K562 (cell line): ENCODE measurements at places on chromosomes 4 and X.

DNA sequence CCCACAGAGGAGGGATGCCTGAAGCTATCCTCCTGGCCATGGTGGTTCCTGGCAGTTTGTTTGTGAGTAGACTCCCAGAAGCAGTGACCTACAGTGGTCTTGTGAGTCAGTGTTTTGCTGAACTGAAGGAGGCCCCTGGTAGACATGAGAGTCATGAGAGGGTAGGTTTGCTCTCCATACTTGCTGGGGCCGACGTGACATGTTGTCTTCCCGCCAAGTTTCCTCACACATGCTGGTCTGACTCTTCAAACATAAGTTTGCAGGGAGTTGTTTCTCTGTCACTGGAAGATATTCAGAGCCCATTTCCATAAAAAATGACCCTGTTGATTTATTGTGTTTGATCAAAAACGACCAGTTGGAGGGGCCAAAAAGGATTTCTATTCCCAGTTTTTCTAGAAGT, 131.1 kb upstream of the SCML1 start:
- no peak for DNase-seq

DNA sequence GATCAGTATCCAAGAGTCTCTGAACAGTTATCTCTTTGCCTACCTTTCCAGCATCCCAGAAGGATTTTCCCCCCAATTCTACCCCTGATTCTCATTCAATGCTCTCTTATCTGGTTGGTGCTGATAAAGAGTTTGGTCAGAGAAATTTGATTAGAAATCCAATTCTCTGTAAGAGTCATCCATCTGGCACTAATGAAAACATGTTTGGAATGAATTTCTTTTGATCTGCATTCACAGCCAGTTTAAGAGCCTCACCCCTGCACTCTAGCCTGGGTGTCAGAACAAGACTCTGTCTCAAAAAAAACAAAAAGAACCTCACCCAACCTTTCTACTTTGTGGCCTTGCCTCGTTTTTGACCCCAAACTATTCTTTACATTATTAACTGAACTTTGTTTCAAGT, 122.1 kb downstream of the MANBA start:
- no peak for DNase-seq

GRCh38 chr4:157896726-157897125, 276.1 kb downstream of the GASK1B start:
- no peak for DNase-seq

- no peak for DNase-seq
Measured at GRCh38 chrX:65873385-65873784, 166.5 kb downstream of the VSIG4 start.

- no peak for DNase-seq
Measured at GRCh38 chr4:90824266-90825150, 697.3 kb downstream of the CCSER1 start.

GRCh38 chr4:139985401-139985800, 168.6 kb downstream of the MAML3 start:
- DNase-seq, result no peak

DNA sequence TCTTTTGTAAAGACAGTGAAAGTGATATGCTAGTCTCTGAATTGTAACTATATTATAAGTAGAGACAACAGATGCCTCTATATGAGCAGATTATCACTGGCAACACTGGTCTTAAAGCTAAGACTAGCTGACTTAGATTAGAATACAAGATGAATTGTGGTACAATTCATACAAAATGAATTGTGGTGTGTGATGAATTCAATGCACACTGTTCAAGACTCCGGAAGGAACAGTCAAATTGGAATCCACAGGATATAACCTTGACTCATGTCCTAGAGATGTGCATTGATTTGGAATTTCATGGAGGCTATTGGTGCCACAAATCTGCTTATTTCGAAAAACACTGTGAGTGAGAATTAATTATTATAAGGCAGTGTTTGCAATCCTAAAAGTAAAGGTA, 701.8 kb downstream of the PCDH7 start:
- DNase-seq, result no peak

DNA sequence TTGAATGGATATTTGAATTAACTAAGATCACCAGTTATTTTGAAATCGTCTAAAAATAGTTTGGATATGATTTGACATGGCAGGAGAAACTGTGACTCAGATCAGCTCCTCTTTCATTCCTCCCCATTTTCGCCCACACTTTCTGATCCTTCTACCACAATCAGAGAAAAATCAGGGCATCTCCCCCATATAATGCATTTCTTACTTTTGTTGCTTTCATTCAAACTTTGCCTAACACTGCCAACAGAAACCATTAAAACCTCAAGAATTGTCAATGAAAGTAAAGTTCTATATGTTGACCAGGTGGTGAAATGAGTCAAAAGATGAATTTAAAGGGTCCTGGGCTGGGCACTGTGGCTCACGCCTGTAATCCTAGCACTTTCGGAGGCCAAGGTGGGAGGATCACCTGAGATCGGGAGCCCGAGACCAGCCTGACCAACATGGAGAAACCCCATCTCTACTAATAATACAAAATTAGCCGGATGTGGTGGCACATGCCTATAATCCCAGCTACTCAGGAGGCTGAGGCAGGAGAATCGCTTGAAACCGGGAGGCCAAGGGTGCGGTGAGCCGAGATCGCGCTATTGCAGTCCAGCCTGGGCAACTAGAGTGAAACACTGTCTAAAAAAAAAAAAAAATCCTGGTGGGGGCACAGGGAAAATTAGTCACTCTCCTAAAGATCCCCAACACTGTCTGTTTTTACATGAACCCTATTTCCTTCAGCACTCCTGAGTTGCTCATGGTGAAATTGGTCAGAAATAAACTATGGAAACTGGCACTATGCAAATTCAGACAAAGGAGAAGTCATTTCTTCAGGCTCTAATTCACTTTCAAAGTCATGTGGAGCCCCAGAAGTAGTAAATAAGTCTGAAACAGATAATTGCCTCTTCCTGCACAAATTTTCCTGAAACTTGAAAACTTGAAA, 122.8 kb upstream of the NOCT start:
- no peak for DNase-seq

GRCh38 chrX:68433155-68433980, at the start of gene OPHN1:
Gene OPHN1, minus strand, starts transcription at chrX:68433495. Its CDS starts 475 bp downstream, at chrX:68433020.
- peak; percentile 57 for DNase-seq

GRCh38 chr4:186852964-186853391, 129.3 kb upstream of the FAT1 start:
- DNase-seq, result no peak

GRCh38 chr4:86482306-86483172, 111.6 kb upstream of the PTPN13 start:
- no peak for DNase-seq

GRCh38 chr4:6857009-6857882, 52.4 kb upstream of the TBC1D14 start:
- no peak for DNase-seq

DNA sequence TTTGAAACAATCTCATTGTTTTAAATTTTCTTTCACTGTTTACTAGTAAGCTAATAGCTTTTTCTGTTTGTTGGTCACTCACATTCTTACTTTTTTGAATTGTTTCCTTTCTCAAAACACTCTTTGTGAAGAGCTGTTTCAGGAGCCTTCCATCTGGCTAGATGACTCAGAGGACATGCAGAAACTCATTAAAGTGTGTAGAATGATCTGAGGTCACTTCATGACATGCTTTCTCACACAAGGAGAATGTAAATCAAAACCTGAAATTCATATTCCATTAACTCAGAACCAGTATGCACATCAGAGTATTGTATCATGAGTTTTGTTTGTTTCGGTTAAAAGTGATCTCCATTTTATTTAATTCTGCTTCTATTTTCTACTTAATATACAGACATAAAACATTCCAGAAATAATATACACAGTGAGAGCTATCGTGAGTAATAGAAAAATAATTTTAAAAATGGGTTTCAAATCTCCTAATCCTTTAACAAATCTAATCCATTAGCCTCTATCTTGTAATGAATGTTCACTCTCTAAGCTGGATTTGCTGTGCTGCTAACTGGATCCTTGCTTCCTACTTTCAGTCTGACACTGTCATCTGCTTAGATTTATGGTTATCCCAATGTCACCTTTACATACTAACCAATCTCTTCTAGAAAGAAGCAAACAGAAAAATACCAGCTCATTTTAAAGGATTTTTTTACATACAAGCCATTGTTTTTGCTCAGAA, 449.6 kb downstream of the FSTL5 start:
- DNase-seq, result no peak

DNA sequence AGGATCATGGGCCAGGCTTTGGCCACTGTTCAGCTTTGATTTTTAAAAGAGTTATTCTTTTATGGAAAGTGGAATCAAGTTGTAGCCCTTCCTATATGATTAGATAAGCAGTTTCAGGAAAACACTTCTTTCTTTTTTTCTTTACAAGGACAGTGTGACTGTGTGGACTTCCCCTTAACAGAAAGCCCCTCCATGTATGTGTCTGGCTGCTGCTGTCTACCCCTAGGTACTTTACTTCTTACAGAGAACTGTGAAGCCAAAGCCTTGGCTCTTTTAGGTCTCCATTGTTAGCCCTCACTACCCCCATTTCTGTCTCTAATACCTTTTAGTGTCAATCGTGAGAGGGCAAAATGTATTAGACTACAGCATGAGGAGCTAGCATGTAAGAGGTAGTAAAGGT, 19.1 kb downstream of the VSIG1 start:
- DNase-seq, result no peak

DNA sequence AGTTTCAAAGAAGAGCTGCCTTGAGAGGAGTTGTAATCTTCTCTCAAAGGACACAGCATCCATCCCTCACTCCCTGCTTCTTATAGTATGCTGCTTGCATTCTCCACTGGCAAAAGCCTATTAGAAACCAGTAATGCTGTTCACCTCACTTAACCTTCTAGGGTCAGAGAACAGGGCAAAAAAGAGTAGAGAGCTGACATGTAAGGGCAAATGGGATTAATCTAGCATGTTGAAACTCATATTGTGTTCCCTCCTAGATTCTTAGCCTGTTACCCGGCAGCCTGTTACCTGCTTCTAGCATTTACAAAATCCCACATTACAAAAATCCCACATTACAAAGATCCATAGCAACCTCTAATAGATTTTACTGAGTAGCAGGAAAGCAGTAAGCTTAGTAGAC, 244.7 kb downstream of the SLC7A11 start:
- no peak for DNase-seq

DNA sequence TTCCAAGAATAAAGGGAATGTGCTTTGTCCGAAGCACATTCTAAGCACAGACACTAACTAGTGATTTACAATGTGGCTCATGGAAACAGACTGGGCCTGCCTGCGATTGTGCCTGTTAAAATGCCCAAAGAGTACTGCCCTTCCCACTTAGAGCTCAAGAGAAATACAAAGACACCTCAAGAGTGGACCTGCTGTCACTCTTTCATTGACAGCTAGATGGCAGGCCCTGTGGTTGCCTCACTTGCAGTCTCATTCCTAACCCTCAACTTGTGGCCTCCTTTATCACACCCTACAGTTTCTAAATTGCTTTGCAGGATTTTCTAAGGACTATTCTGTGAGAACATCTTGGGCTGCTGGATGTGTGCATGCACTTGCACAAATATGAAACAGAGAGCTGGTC, 331.0 kb upstream of the EMCN start:
- DNase-seq, result no peak

GRCh38 chrX:28966331-28966730, 379.1 kb downstream of the IL1RAPL1 start:
- no peak for DNase-seq

GRCh38 chrX:22690116-22690515, 309.6 kb upstream of the DDX53 start:
- no peak for DNase-seq

DNA sequence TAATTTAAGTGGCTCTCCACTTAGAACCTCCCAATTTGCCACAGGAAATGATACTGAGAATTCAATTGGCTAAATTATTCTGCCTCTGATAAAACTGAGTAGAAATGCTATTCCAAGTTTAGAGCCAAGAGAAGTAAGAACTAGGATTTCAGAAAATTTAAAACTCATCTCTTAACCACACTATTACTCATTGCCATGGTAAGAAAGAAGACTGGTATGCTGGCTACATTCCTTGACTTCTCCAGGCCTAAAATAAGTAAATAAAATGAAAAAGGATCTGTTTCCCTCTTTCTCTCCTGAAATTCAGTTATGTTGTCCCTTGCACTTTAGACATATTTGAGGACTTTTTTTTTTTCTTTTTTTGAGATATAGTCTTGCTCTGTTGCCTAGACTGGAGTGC, 23.3 kb downstream of the ZNF280C start:
- no peak for DNase-seq

DNA sequence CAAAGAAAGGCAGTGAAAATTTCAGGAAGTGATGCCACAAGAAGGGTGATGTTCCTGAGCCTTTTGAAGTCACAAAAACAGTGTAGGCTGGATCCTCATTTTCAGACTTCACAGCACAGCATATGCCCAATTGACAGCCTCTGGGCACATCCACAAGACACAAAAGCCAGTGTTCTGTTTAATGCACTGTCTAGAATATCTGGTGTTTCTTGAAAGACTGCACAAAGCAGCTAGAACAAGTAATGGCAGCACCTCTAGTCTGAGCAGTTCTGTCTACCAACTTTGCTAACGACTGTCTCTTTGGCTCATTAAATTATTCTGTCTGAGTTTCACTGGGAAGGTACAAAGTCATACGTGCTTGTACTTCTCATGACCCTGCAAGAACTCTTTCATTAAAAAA, 417.1 kb upstream of the GALNT7 start:
- DNase-seq, result no peak

GRCh38 chrX:108271397-108271787, 166.8 kb downstream of the COL4A6 start:
- no peak for DNase-seq

- DNase-seq, result no peak
Measured at GRCh38 chr4:87863486-87863885, 30.7 kb downstream of the MEPE start.

DNA sequence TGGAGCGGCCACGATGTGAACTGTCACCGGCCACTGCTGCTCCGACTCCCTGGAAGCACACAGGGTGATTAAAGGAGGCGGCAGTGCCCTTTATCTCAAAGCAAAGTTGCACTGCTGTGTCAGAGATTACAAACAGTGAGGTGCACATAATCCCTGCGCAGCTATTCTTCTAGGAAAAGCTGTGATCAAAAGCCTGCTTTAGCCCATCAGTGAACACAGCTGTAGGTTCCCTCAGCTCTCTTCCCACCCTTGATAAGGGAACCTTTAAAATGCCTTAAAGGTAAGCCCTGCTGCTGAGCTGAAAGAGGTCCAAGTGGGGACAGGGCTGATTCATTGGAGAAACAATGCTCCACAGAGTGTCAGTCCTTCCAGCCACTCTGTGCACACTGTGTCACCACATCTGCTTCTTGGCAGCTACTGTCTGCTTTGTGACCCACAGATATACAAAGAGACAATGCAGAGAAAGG, 127.6 kb downstream of the EIF4E start:
- DNase-seq, result peak; percentile 22

GRCh38 chr4:73723023-73723422, 17.3 kb upstream of the CXCL8 start:
- no peak for DNase-seq

DNA sequence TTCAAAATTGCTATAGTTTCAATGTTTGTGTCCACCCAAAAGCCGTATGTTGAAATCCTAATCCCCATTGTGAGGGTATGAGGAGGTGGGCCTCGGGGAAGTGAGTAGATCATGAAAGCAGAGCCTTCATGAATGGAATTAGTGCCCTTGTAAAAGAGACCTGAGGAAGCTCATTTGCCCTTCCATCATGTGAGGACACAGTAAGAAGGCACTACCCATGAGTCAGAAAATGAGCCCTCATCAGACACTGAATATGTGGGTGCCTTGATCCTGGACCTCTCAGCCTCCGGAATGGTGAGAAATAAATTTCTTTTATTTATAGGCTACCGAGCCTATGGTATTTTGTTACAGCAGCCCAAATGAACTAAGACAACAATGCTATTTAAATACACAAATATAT, 57.7 kb upstream of the EFHC2 start:
- DNase-seq, result no peak
